ENCODE measurements at places on chromosomes 6 and 20.

- DNase-seq, result no peak
Observed at GRCh38 chr6:153484056-153484455, 353.0 kb upstream of the RGS17 start.

GRCh38 chr6:44742201-44742600 lies 354.7 kb downstream of the CDC5L start:
- no peak for DNase-seq

DNA sequence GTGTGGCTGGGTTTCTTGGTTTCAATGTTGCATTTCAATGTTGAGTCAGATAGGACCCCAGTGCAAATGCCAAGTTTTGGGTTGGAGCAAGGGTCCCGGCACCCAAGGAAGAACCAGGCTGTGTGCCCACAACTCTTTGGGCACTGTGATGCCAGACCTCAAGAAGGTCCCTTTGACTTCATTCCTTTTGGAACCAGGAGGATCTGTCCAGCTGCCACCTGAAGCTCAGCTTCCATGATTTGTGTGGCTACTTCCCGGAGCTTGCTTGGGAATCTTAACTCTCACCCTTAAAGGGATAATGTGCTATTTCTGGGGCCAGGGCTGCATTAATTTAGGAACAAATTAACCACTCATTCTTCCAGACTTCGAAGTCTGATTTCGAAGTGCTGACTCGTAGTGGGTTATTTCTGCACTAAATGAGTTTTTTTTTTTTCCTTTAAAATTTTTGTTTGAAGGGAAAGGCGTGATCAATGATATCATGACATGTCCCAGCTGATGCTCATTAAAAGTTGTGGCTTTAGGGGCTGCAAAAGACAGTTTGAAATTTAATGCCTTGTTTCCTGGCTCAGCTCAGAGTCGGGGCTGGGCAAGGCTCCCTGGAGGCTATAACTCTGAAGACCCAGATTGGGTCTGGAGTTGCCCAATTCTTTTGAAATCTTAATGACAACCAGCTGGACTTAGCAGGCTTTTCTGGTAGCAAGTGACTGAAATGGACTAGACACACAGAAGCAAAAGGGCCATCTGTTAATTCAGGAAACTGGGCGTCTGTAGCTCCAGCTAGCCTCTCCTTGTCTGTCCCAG lies 24.0 kb upstream of the PHACTR3 start:
- no peak for DNase-seq

DNA sequence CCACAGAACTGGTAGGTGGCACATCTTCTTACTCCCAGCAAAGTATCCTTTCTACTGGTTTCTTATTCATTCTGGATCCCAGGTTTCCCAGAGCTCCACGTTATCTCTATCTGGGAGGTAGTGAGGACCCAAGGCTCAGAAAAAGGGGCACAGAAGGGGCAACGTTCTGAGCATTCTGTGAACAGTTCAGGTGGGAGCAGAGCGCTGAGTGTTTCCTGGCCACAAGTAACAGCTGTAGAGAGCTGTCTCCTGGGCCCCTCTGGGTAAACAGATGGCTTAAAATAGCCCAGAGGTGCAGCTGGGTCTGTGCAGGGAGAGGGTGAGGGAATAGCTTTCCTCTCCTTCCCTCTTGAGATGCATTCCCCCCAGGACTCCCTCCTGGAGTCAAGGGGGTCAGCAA lies 2.1 kb downstream of the APOBEC2 start:
- no peak for DNase-seq

All from nephron progenitor cell (in vitro differentiated cells).